ENCODE measurements at places on chromosomes 2 and 18. TPM values are rescaled to one million over a fixed set of nuclear protein-coding genes. Genes with fewer than 3 reads are reported as not detected.

DNA sequence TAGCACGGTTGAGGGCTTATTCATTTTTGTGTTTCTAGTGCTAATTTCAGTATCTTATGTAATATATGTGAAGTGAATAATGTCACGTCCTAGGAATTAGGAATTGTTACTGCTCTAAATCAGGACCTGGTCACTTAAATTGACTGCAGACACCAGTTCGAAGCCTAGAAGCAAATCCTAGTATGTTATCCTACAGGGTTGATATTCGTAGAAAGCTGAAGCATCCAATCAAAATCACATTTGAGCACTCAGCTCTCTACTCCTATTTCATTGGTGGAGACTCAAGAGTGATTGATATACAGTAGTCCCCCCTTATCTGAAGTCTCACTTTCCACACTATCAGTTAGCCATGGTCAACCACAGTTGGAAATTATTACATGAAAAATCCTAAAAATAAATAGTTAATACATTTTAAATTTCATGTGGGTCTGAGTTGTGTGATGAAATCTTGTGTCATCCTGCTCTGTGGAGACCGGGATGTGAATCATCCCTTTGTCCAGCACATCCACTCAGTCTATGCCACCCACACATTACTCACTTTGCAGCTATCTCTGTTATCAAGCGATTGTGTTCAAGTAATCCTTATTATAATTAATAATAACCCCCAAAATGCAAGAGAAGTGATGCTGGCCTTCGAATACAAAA is 35.2 kb upstream of the SCN9A start:
- DNase-seq, result no peak

- DNase-seq, result no peak
These were observed 86.1 kb downstream of the GBX2 start for GRCh38 chr2:236082061-236082460.

GRCh38 chr2:151916632-151917031 is 88.4 kb upstream of the ARL5A start:
- DNase-seq, result no peak

DNA sequence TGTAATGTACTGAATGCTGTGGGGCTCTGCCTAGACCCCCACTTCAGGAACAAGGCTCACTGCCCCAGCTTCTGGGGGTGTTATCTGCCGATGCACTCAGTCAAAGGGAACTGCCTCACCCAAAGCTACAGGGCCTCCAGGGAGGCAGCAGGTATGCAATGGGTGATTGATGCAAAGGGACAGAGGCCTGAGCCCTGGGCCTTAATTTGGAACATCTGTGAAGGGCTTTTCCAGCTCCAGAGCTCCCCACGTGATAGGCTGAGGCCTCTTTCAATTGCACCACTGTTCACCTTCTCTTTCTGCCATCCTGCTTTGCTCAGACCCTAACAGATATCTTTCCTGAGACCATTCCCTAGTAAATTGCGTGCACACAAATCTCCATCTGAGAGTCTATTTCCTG is 131.0 kb downstream of the ATL2 start:
- DNase-seq, result no peak

GRCh38 chr2:109264595-109265328 is 135.8 kb downstream of the SH3RF3 start:
- DNase-seq, result peak; percentile 58

GRCh38 chr2:213227458-213227857 is 56.8 kb upstream of the SPAG16 start:
- DNase-seq, result no peak

DNA sequence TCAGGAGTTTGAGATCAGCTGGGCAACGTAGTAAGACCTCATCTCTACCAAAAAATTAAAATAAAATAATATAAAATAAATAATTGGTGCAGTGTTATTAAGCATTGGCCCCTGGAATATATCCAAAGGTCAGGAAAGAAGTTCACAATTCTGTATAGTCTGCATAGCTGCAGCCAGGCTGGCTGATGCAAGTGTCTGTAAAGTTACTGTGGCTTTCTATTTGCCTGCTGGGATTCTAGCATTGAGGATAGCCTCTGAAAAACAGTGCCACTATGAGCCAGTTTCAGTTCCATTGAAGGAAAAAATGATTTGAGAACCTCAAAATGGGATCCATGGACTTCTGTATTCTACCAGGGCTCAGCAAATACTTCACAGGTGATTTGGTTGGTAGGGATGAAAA is 208.6 kb downstream of the PARD3B start:
- no peak for DNase-seq

DNA sequence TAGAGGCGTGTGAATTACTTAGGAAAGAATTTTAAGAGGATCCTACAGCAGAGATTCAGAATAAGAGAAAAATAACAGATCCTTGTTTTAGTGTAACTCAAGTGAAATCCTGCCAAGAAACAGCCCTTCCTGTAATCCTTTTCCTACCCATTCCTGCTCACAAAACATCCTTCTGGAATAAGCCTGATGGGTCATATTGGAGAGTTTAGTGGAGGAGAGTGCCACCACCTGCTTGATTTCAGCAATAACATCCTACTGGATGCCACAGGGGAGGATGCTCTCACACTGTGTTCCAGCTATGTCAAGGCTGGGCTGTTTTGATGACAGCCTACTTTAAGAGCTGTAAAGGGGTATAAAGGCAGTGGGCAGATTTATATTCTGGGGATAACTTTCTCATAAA is 54.8 kb upstream of the CCDC178 start:
- no peak for DNase-seq

- DNase-seq, result no peak
These were observed 86.8 kb downstream of the VRK2 start for GRCh38 chr2:58133395-58133794.

Gene AGXT
- 0.13 TPM for polyA plus RNA-seq

Data from left lung (tissue), 14 donors.